PC-9 (cell line): ENCODE measurements at places on chromosomes 2 and 18. TPM values are rescaled to one million over a fixed set of nuclear protein-coding genes. Genes with fewer than 3 reads are reported as not detected.
A peak's percentile ranks its signal among the peaks of the same experiment; 100 is the strongest.

Gene TNFRSF11A
- total RNA-seq = 6.3 and 6.7 TPM in 2 replicates

Gene SERPINE2
- 110 and 155 TPM in 2 replicates for total RNA-seq

Gene GPR35
- total RNA-seq = 1.1 and 2.5 TPM in 2 replicates

Gene SMARCAL1
- total RNA-seq = 39.7 and 40.5 TPM in 2 replicates

DNA sequence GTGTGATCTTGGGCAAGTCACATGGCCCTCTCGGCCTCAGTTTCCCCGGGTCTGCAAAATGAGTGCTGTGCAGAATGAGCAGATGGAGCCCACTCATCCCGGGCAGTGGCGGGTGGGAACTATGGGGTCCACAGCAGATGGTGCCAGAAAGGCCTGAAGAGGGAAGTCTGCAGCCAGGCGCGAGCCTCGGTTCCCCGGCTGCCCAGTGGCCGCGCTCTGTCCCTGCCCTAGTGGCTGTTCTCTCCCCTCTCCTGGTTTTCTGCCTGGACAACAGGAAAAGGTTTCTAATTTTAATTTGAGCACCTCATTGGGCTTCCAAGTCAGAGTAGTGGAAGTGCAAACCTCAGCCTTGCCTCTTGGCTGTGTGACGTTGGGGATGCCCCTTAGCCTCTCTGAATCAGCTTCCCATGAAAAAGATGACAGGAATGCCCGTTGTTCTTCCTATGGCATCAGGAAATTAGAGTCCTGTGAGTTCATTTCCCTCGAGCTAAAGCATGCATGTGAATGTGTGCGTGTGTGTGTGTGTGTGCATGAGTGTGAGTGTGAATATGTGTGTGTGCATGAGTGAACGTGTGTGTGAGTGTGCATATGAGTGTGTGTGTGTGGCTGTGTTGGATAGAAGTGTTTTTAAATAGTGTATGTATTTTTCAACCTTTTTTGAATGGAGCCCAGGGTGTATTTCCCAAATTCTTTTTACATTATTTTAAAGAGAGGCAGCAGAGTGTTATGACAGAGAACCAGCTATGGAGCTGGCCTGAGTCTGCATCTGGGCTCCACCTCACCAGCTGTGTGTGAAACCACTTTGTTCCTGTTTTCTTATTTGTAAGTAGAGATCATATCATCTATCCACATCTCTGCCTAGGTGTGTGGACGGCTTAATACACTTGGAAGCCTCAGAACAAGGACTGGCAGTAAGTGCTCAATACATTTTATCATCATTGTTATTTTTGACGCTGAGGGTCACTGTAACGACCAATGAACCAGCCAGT lies 41.3 kb downstream of the RRM2 start:
- DNase-seq = no peak
- H3K36me3 ChIP-seq = no peaks in the 10 kb centered on the region
- H3K4me1 ChIP-seq = no peaks in the 10 kb centered on the region
- H3K27ac ChIP-seq = no peak overlapping the region
- H3K4me3 ChIP-seq = no peak overlapping the region
- H3K27me3 ChIP-seq = no peaks in the 10 kb centered on the region

DNA sequence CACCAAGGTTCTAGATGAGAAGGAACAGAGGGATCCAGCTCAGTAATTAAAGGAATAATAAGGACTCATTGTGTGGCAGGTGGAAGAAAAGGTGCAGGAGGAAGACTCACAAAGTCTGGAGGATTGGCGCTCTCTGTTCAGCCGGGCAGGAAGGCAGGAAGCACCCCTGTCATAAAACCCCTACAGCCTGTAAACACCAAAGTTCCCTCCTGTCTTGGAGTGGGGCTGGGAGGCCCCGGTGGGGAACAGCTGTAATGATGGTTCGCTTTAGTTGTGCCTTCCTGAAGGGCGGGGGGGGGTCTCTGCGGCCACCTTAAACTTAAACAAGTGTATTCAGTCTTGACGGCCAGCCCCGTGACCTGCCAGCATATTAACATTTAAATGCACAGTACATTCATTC lies 84.3 kb downstream of the GBX2 start:
- H3K27ac ChIP-seq = no peak overlapping the region
- H3K27me3 ChIP-seq = no peaks in the 10 kb centered on the region
- H3K4me3 ChIP-seq = no peak overlapping the region

DNA sequence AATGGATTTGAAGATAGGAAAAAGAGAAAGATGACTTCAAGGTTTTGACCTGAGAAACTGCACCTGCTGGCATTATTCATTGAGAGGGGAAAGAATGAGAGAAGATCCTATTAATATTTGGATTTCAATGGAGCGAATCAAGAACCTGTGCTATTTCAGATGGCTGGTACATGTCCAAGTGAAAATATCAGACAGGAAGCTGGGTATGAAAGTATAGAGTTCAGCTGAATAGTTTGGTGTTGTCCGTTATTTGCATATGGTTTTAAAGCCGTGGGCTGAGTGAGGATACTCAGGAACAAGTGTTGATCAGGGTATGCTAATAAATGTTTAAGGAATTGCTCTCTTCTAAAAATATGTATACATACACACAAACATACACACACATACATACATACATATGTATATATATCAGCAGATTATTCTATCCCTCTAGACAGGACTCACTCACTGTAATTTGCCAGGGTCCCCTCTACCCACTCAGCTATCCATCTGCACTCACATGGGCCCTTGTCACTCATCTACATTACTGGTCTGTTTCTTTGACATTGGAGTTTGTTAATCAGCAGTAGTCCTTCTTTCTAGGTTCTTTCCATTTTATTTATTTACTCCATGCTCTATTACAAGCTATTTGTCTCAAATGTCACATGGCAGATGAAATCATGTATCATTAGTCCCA lies 33.9 kb upstream of the IKZF2 start:
- no peak for DNase-seq
- H3K27ac ChIP-seq = no peak overlapping the region

DNA sequence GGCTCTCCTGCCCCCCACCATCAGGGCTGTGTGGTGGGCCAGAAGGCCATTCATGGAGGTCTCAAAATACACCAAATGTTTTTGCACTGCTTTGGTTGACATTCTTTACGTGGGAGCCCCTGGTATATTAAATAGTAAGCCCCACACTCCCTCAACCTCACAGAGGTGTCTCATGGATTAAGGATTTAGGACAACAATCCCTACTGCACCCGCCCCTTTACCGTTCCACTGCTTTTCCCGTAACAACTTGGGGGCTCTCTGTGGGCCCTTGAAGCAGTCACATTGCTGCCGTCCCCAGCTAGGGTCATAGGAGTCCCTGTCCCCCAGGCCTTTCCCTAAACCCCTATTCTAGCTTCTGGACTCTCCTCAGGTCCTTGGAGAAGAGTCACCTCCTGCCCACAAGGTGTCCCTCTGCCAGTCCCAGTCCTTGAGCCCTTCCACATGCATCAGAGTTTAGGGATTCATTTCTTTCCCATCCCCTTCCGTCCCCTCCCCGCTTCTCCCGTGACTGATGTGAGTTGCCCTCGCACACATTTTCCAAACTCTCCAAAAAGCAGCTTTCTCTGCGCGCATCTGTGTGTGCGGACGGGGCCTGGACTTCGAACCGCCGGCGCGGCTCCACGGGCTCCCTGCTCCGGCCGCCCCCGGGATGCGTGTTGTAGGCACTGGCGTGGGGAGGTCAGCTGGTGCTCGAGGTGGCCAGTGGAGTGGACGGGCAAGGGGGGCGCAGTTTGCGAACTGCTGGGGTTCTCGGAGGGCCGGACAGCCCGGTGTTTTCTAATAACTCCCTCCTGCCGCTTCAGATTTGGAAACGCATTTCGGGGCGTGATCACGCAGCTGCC lies 84.8 kb downstream of the LYPD1 start:
- no peak overlapping the region for H3K27ac ChIP-seq
- H3K4me1 ChIP-seq = no peaks in the 10 kb centered on the region
- no peaks in the 10 kb centered on the region for H3K27me3 ChIP-seq
- H3K36me3 ChIP-seq = no peaks in the 10 kb centered on the region

DNA sequence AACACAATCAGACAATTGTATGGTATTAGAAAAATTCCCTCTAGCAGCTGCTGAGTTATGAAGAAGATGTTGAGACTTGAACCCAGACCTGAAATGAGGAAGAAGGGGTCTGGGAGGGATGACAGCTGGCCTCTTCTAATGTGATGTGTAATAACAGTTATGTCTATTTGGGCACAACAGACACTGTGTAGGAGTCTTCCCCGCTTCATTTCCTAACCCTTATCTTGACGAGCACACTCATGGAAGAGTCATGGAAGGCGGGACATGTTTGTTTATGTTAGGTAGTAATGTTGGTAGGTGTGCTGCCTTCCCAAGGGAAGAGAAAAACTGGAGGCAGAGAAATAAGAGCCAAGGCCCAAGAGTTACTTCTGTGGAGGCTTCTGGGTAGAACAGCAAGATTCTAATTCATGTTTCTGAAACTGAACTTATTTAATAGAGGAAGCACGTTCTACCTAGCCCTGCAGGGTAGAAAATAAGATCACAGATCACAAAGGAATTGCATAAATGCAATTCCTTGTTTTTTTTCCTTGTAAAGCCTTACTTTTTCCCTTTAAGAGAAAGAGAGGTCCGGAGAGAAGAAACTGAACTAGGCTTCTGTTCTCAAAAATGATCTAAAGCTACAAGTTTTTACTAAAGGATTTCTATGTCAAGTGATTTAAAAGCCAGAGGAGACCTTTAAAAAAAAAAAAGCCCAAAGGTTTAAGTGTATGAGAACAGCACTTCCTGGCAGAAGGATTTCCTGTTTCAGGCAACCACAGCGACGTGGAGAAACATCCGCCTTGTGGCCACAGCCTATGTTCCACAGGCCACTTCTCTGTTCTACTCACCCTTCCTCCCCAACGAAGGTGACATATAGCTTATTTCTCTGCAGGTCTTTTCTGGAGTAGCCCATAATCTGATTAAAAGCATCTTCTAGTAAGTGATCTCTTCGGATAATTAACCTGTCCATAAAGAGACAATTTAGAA lies 68.5 kb upstream of the STK17B start:
- H3K4me1 ChIP-seq = peaks cover 17% of the 10 kb centered on the region
- no peaks in the 10 kb centered on the region for H3K27me3 ChIP-seq
- H3K4me3 ChIP-seq = no peak overlapping the region
- no peaks in the 10 kb centered on the region for H3K36me3 ChIP-seq
- DNase-seq = peak; percentile 37
- H3K27ac ChIP-seq = peak overlapping the region; percentile 53

- no peaks in the 10 kb centered on the region for H3K36me3 ChIP-seq
- no peaks in the 10 kb centered on the region for H3K27me3 ChIP-seq
- H3K4me1 ChIP-seq = peaks cover 11% of the 10 kb centered on the region
- H3K4me3 ChIP-seq = no peak overlapping the region
- peak; percentile 67 for DNase-seq
Measured at GRCh38 chr2:27552941-27553340, 29.9 kb upstream of the ZNF512 start.

GRCh38 chr2:32424739-32425138 lies 67.9 kb downstream of the BIRC6 start:
- no peaks in the 10 kb centered on the region for H3K27me3 ChIP-seq
- H3K27ac ChIP-seq = no peak overlapping the region
- no peak overlapping the region for H3K4me3 ChIP-seq

DNA sequence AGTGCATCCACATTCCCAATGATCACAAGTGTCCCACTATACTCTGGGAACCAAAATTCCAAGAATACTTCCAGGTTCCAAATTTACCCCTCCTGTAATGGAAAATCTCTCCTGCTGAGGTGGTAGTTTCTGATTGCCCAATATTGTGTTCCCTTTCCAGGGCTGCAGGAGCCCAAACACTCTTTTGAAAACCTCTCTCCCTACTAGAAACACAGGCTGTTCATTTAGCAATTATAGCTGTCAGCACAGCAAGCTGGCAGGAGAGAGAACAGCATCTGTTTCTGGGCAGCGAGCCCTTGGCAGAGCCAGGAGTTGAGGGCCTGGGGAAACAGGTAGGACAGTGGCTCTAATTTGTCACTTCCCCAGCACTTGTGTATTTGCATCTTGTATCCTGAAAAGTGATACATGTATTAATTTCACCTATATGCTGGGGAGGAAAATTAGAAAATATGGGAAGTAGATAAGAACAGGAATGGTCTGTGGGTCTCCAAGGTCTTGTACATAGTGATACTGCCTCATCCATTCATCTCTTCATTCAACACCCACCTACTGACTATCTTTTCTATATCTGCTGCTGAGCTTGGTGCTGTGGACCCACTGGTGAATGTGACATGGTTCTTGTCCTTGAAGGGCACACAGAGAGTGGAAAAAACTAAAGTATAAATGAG lies 16.9 kb upstream of the PAIP2B start:
- H3K4me3 ChIP-seq = no peak overlapping the region
- no peaks in the 10 kb centered on the region for H3K36me3 ChIP-seq
- no peak overlapping the region for H3K27ac ChIP-seq
- peaks cover 60% of the 10 kb centered on the region for H3K27me3 ChIP-seq

- peaks cover 27% of the 10 kb centered on the region for H3K36me3 ChIP-seq
- H3K4me3 ChIP-seq = no peak overlapping the region
- H3K4me1 ChIP-seq = no peaks in the 10 kb centered on the region
- H3K27me3 ChIP-seq = no peaks in the 10 kb centered on the region
- no peak for DNase-seq
Measured at GRCh38 chr2:112754564-112754963, 9.8 kb downstream of the CKAP2L start.

- DNase-seq = no peak
- no peak overlapping the region for H3K4me3 ChIP-seq
- H3K36me3 ChIP-seq = no peaks in the 10 kb centered on the region
- H3K27me3 ChIP-seq = no peaks in the 10 kb centered on the region
Measured at GRCh38 chr18:56575819-56576663, 62.4 kb downstream of the TXNL1 start.

DNA sequence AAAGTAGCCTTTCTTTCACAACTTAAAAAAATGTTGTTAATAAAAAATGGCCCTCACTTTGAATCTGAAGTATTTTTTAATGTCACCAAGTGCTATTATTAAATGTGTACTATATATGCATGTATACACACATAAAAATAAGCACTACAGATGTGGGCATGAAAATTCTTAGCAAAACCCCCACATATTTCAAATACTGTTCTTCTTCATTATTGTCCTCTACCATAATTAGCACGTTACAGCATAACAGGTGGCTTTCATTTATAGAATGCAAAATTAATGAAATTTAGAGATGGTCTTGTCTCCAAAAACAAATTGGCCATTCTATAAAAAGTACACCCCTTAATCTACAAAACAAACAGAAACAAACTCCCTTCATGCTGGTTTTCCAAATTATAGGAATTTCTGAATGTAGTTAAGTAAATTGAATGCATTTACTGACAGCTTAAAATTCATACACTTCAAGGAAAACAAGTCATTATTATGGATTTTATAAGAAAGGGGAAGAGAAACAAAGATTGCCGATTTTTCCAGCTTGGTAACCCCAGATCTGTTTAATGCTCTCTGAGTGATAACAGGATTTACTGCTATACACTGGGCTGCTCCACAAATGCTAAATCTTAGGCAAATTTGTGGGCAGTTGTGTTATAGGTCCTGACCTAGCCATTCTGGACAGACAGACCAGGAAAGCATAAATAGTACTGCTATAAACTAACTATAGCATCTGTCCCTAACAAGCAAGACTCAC lies 67.2 kb downstream of the SPRED2 start:
- DNase-seq = no peak
- H3K4me1 ChIP-seq = peaks cover 41% of the 10 kb centered on the region
- H3K27ac ChIP-seq = peak overlapping the region; percentile 76
- H3K36me3 ChIP-seq = no peaks in the 10 kb centered on the region
